Tongue (tissue), 3 donors: ENCODE measurements at places on chromosomes 16 and 17.
A peak's percentile ranks its signal among the peaks of the same experiment; 100 is the strongest.

DNA sequence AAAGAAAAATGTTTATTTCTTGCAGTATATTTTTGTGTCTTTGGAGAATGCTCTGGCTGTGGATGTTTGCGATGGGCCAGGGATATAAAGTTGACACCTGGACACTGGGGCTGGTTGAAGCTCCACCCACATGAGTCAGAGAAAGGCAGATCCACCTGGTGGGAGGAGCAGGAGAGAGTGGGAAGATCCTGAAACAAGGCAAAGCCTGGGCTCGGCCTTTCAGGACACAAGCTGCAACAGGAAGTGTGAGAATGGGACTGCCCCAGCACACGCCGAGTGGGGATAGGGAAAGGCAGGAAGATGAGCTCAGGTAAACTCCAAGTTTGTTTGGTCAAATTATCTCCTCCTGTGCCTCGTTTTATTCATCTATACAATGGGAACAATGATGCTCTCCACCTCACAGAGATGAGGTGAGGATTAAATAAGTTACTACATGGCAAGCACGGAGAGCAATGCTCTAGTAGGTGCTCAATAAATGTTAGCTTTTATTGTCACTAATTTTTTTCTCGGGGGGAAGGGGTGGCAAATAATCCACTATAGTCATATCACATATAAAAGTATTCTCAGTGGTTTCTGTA, 21.4 kb upstream of the PITPNM3 start:
- no peak for DNase-seq

- no peak for DNase-seq
Observed at GRCh38 chr16:85872734-85873133, 26.2 kb upstream of the IRF8 start.

DNA sequence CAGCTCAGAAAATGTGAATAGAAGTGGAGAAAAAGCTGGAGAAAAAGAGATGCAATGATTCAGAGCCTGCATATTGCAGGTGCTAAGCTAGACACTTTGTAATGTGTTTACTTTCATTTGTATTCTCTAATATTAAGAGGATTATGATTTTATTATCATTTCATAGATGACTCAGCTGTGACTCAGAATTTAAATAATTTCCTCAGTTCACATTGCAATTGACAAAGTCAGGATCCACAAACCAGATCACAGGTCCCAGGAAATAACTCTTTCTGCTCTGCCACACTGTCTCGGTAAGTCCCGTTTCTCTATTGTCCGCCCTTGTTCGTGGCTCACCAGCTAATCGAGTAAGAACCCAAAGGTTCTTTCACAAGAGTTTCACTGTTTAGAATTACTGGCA, 235.4 kb upstream of the MON1B start:
- no peak for DNase-seq

- no peak for DNase-seq
Observed at GRCh38 chr16:1839554-1839953, 12.5 kb downstream of the FAHD1 start.

GRCh38 chr17:81502471-81503017, 10.1 kb downstream of the ACTG1 start:
- DNase-seq = no peak

DNA sequence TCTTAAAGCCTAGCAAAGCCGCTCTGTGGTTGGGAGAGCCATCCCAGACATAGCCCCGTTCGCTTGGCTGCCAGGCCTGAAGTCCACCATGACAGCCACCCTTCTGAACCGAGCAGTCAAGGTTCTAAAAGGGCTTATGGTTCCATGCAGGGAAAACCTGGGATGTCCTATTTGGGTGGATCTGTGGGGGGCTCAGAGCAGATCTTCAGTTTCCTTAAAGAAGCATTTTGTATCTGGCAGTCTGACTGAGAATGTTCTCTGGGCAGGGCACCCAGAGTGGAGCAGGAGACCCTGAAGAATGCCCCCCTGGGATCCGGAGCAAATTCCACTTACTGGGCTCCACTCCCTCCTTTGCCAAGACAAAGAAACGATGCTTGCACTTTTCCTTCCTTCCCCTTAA, 127.2 kb downstream of the IRX5 start:
- no peak for DNase-seq

DNA sequence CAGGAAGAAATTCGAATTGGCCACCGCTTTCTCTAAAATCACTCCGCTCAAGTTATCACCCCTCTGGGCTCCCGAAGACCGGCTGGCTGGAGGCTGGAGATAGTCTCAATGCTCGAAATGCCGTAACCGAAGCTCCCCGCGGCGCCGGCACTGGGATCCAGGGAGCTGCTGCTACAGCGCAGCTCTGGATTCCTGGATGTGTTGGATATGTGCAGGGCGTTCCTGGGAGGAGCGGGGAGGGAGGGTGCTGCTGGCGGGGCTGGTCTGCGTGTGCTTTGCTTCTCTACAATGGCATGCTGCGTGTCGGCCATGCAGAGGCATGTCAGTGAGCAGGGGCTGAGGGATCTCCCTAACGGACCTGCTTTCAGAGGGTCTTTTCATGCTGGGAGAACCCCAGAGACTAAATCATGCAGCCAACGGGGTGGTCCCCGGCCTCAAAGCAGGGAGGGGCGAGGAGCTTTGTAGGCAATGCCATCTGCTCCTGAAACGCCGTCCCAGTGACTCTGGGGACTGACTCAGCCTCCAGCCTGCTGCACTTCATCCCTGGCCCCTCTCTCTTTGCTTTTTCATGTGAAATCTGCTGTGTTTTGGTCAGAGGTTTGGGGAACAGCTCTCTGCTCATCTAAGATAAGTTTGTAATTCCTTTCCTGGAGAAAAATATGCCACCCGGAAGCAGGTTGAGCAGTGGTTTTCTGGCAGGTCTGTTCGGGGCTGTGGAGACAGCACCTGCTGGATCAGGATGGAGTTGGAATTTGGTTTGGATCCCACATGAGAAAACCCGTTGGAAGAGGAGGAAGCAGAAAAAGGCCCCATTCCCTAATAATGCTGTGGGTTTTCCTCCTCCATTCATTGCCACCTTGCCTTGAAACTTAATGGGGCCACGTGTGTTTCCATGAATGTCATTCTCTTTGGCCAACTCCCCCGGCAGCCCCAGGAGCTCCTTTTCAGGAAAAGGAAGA, 311.4 kb downstream of the SEC14L1 start:
- peak; percentile 91 for DNase-seq

DNA sequence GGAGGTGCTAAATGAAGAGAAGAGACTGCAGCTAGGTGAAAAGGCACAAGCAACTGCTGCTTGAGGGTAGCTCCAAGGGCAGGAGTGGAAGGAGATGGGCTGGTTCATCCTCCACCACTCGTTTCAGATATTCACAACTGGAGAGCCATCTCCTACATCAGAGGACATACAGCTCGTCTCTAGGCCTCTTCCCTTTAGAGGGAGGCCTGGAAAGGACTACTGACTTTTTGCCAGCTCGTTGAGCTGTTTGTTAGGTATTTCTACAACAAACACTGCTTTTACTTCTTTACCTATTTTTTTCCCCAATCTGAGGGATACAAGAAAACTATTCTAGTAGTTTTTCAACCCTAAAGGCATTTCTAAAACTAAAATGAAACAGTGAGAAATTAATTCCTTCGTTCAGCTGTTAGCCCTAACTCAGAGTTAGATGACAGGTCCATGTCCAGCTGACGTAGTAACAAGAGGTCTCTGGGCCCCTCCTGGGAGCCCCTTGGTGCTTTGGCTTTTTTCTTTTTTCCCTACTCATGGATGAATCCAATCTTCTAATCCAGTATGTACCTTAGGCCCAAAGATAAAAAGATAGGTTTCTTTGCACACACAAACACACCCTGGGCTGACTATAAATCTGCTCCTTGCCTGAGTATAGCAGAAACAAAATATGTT, 47.8 kb upstream of the TBX2 start:
- peak; percentile 39 for DNase-seq

- no peak for DNase-seq
Observed at GRCh38 chr16:80792031-80792430, 12.4 kb downstream of the CDYL2 start.

GRCh38 chr17:77851921-77852320, 106.6 kb upstream of the TNRC6C start:
- DNase-seq = no peak

DNA sequence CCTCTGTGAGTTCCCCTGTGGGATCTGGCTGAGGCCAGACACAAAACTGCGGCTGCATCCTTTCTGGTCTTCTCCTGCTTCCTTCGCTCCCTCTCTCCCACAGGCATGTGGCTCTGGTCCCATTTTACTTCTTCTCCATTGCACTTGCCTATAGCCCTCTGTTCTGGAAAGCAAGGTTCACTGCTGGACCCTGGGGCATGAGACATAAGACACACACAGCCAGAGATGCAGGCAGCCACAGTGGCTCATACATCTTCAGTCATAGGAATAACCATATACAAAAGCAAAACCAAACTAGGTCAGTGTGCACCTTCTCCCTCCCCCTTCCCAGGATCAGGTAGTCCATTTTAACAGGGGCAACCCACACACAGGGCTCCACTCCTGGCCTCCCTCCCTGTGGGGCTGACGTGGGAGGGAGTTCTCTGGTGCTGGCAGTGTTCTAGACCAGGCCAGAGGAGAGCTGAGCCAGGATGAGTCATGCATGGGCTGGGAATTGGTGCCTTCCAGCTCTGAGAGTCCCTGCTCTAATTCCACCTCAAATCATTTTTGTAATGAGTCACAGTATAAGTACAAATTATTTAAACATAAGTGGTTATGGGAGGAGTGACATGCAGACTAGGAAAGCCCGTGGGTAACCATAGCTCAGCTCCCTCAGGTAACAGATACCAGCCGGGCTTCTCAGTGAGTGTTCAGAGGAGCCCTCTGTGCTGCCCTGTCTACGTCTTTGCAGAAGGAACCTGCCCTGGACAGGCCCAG, 58.0 kb downstream of the ASIC2 start:
- peak; percentile 17 for DNase-seq

DNA sequence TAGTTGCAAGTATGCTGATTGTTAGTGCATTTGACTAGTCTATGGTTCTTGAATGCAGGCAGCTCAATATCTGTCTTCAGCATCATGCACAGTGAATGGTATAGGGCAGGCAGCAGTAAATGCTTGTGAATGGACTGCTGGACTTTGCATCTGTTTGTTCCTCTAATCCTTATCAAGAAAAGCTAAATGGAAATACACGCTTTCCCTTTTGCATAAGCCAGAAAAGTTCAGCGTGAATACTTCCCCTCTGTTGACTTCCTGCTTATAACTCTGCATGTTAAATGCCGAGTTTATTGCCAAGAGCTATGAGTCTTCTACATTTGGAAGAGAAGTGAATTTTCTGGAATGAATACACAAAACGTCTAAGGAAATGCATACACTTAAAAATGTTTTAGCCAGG, 127.9 kb upstream of the CPHXL start:
- peak; percentile 19 for DNase-seq

DNA sequence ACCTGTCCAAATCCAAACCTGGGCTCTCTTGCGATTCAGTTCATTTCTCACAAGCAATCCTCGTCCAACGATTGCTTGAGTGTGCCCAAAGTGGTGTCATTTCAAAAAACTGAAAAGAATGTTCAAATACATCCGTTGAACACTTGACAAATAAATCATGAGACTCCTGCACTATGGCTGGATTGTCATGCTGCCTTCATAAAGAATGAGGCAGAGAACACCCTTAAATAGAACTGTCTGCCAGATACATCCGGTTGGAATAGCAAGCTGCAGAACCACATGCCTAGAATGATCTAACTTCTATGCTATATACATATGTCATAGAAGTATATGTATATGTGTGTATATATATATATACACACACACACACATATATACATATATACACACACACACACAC, 55.4 kb upstream of the HAPSTR1 start:
- no peak for DNase-seq

GRCh38 chr17:60391471-60392041, 377 bp downstream of the USP32 start:
- no peak for DNase-seq

- DNase-seq = no peak
Observed at GRCh38 chr17:63544467-63545301, 5.6 kb upstream of the DCAF7 start.

GRCh38 chr17:74758848-74759168, 10.4 kb downstream of the NHERF1 start:
- DNase-seq = peak; percentile 77

DNA sequence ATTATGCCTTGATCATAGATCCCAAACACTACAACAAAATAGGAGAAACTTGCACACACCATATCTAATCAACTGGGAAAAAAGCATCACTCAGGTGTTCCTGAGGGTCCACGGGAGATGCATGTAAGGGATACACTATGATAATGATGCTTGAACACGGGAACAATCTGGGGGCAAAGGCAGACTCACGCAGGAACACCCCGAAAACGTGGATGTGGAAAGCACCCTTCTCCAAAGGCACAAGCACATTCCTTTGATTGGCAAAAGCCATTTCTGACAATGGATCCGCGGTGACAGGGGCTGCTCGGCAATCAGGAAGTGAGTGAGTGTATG, 1.3 kb downstream of the ZNF652 start:
- DNase-seq = no peak

DNA sequence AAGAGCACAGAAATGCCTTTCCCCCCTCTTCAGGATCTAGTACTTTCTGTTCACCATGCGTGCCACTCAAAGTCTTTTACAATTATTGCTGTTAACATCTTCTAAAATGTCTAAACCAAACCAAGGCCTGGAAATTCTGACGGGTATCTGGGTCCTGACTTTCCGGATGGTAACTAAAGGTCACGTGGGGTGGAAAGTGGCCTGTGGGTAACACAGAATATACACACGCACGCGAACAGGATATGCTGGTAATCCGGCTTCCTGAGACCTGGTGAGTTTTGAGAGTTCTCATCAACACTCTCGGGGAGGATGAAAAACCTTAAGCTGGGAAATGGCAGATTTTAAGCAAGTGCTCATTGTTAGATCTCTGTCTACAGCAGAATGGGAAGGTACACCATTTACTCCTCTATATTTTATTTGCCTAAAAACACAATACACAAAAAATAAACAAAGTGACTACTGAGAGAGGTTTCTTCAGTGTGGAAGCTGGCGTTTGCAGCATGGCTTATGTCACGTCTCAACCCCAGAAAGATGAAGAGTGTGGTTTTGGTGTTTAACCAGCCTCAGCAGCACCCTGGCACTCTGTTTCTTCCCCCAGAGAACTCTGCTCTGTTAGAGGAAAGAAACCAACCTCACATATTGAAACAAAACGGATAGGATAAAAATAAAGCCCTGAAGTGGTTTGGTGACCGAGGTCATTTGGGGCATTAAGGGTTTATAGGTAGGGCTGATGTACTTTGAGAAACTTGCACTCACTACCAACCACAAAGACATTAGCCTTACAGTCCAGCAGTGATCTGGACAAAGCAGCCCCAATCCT, 37.3 kb downstream of the SMG6 start:
- no peak for DNase-seq

- peak; percentile 44 for DNase-seq
Observed at GRCh38 chr16:9647981-9648701, 534.1 kb downstream of the GRIN2A start.

GRCh38 chr17:74795327-74796020, 19.3 kb upstream of the NAT9 start:
- no peak for DNase-seq

GRCh38 chr16:79651363-79651762, 50.8 kb upstream of the MAF start:
- no peak for DNase-seq
